ENCODE measurements at places on chromosomes 4 and X.

DNA sequence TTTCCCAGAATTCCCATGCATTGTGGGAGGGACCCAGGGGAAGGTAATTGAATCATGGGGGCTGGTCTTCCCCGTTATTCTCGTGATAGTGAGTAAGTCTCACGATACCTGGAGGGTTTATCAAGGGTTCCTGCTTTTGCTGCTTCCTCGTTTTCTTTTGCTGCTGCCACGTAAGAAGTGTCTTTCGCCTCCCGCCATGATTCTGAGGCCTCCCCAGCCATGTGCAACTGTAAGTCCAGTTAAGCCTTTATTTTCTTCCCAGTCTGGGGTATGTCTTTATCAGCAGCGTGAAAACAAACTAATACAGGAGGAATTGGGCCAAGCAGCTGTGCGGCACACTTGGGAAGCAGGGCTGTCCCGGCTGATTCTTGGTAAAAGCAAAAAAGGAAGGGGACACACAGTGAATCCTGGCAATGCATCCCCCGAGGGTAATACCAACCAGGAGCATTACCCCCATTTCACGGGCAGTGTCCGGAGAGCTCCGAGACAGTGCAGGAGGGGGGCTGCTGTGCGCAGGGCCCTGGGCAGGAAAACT lies 185.7 kb downstream of the AFAP1 start:
- DNase-seq: no peak

DNA sequence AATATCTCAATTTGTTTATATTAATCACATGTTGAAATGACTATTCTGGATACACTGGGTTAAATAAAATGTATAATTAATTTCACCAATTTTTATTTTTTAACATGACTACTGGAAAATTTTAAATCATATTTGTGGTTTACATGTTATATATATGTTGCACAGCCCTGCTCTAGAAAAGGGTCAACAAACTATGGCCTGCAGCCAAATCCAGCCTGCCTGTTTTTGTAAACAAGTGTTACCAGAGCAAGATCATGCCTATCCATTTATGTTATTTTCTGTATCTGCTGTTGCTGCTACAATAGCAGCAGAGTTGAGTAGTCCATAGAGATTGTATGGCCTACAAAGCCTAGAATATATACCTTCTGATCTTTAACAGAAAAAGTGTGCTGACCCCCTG lies 1.2 kb downstream of the TCEANC start:
- DNase-seq: no peak

- no peak for DNase-seq
These were observed 199.7 kb downstream of the HS6ST2 start for GRCh38 chrX:132758759-132759158.

- no peak for DNase-seq
These were observed 59.5 kb downstream of the RHOH start for GRCh38 chr4:40256329-40256728.

DNA sequence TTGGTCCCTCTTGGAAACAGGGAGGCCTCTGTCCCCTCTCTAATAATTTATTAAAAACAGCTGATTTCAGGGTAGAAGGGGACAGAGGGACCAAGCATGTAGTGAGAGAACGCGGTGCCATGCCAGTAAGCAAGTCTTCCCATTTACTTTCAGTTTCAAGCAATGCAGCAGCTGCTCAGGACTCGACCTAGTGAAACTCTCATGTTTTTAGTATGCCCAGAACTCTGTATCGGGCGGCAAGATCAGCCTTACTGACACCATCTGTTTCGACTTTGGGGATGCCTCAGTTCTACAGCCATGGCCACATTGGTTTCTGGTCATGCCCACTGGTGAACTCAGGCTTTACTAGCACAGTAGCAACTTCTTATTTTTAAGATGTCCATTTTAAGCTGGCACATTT lies 40.6 kb downstream of the ZNF81 start:
- DNase-seq: no peak

DNA sequence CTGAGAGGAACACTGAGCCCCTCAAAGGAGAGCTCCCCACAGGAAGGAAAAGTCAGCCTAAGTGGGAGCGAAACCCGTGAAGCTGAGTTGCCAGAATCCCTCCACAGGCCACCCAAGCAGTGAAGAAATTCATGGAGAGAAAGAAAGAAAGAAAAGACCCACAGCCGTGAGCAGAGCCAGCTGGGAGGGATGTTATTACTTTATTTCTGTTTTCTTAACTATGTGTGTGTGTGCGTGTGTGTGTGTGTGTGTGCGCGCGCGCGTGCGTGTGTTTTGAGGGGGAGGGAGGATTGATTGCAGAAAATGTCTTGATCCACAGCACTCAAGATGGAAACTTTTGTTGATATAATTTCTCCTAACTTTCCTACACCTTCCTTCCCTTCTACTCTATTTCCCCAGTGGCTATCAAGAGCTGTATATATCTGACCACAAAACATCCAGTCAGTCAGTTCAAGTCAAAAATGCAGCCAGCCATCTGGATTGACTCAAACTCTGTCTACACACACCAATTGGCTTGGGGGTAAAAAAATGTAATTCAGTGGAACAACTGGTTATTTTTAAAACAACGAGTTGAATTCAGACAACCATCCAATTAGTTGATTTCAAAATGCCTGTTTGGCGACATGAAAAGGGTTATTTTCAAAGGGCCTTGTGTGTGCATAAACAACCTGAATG lies 13.8 kb upstream of the GPC3 start:
- DNase-seq: no peak

GRCh38 chrX:13263560-13264251 lies 56.1 kb downstream of the ATXN3L start:
- DNase-seq: no peak

- DNase-seq: no peak
These were observed 136.6 kb upstream of the SPRY1 start for GRCh38 chr4:123259676-123260646.

- no peak for DNase-seq
These were observed 23.9 kb upstream of the ANOS1 start for GRCh38 chrX:8755813-8756212.

DNA sequence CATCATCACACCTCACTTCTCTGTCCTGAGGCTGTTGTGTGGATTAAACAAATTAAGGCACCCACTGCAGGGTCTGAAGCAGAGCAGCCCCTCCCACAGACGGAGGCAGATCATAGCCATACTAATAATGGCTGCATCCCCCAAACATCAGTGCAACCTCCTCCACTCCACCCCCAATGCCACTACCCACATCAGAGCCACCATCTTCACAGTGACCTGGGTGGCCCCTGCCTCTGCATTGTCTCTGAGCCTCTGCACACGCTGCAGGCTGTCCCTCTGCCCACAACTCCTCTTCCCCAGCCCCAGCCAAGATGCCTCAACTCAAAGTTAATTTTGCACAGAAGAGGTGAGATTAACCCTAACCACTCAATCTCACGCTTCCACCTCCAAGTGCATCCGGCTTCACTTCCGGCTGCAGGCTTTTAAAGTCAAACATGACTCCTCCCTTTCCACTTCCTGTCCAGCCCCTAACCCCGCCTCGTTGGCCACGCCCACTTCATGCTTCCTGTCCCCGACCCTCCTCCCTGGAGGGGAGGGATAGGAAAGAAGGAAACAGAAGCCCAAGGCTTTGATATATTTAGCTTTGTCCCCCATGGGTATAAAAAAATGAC lies 22.7 kb downstream of the JAKMIP1 start:
- peak; percentile 73 for DNase-seq

DNA sequence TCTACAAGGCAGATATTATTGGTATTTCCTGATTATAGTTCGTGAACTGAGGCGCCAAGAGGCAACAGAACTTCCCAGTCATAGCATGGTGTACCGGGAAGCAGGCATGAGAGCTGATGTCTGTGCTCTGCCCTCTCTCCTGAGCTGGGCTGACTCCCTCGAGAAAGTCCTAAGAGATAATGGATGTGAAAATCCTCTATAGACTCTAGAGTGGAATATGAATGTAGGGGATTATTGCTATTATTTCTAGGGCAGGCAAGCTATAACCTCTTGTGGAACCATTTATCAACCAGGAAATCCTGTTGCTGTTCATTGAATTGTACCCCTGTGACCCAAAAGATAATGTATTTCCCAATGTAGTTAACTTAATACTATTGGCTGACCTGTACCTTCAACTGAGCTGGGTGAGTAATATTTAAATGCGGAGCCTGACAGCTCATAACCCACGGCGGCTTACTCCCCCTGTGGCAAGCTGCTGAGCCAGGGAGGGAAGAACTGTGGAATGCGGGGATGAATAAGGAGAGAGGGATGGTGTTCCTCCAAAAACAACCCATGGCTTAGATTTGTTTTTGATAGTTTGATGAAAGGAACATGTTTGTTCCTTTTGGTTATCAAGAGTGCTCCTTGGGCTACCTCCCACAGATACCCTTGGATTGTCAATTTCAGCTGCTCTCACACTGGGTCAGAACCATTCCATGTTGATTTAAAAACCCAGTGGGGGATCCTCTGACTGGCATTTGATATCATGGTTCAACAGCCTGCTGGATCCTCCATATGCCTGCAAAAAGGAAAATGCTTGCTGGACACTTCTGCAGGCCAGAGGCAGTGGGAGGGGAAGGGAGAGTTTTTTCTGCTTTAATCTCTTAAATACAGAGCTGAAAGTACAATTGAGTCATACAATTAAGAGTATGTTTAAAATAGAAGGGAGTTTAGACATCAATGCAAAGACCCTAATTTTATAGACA lies 339.0 kb upstream of the BOD1L1 start:
- DNase-seq: no peak

DNA sequence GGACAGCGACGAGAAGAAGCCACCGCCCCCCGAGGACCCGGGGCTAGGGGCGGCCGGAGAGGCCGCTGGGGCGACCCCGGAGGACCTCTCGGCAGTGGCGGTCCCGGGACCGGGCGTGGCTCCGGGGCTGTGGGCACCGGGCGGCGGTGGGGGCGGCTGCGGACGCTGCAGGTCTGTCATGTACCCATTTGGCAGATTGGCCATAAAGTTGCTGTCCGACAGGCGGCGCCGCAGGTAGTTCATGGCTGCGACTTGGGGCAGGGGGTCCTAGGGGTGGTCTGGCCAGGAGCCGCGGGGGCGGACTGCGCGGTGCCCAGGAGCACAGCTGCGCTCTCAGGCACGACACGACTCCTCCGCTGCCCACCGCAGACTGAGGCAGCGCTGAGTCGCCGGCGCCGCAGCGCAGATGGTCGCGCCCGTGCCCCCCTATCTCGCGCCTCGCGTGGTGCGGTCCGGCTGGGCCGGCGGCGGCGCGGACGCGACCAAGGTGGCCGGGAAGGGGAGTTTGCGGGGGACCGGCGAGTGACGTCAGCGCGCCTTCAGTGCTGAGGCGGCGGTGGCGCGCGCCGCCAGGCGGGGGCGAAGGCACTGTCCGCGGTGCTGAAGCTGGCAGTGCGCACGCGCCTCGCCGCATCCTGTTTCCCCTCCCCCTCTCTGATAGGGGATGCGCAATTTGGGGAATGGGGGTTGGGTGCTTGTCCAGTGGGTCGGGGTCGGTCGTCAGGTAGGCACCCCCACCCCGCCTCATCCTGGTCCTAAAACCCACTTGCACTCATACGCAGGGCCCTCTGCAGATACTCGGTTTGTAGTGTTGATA lies at the start of gene SYN1:
TSS of gene SYN1 (minus strand) at position 372 of the 817 bp plus-strand sequence. CDS start at position 243, 129 bp downstream.
- DNase-seq: peak; percentile 86

GRCh38 chr4:11468901-11469300 lies 40.2 kb upstream of the HS3ST1 start:
- DNase-seq: no peak

- DNase-seq: no peak
These were observed 308.2 kb upstream of the EMCN start for GRCh38 chr4:100826067-100826466.

DNA sequence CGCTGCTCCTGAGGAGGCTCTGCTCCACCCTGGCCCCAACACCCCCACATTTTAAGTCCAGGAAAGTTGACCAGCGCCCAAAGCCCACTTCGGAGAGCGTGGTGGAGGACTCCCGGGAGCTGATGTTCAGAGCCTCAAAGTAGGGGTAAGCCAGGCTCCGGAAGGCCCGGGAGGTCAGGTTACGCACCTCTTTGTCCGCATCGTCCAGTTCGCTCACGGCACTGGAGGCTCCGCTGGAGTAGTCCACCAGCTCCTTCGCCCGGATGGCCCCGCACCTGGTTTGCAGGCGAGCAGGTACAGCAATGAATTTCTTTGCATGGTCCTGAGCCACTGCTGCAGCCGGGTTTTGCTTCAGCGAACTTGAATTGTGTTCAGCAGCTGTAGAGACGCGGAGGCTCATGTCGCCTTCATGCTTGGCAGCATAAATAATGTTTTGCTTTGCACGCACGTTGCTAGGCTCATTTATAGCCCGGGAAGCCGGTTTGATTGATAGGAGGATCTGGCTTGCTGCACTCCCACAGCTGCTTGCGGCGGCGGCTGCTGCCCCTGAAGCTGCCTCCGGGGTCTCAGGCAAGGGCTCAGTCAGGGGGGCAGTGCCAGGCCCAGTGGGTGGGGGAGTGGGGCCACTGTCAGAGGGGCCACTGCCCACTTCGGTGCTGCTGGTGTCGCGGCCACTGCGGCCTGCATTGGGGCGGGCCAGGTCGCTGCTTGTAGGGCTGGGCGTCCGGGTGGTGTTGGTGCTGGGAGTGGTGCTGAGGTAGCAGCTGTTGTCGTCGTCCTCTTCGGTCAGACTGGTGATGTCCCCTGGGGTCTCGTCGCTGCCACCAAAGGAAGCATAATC lies 4.8 kb downstream of the C4orf54 start:
- no peak for DNase-seq

DNA sequence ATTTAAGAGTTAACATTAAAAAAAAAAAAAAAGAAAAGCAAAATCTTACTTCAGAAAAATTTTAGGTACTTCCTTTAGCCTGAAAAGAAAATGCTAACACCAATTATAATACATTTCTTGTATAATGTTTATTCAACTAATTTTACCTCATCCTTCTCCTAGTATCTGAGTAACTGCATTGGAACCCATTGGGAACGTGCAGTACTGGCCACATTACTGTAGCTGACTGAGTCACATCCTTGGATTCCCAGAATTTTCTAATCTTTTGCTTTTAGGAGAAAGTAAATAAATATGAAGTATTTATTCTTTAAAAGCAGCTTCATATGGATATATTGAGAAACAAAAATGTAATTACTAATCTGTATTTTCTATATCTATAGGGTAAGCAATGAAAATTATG lies 82.6 kb upstream of the SLITRK2 start:
- no peak for DNase-seq

GRCh38 chr4:108155373-108155772 lies 13.4 kb downstream of the LEF1 start:
- peak; percentile 55 for DNase-seq

- no peak for DNase-seq
These were observed 103.2 kb downstream of the ENPP6 start for GRCh38 chr4:184114431-184114830.

GRCh38 chr4:166128403-166128802 lies 255.4 kb downstream of the TLL1 start:
- DNase-seq: no peak

- DNase-seq: peak; percentile 62
These were observed 33.3 kb downstream of the CPLX1 start for GRCh38 chr4:792626-793092.

All from activated naive CD4-positive, alpha-beta T cell treated with anti-CD3 and anti-CD28 coated beads, Interleukin-2, amount 10 ng/mL, durations not matched to agents 7 days and 5 days (primary cell).